ENCODE measurements at places on chromosomes 13 and 19.

- no peak for DNase-seq
Observed at GRCh38 chr13:114283576-114283975, 2.2 kb downstream of the UPF3A start.

GRCh38 chr19:1410136-1410786 lies 2.9 kb downstream of the DAZAP1 start:
- DNase-seq: no peak

DNA sequence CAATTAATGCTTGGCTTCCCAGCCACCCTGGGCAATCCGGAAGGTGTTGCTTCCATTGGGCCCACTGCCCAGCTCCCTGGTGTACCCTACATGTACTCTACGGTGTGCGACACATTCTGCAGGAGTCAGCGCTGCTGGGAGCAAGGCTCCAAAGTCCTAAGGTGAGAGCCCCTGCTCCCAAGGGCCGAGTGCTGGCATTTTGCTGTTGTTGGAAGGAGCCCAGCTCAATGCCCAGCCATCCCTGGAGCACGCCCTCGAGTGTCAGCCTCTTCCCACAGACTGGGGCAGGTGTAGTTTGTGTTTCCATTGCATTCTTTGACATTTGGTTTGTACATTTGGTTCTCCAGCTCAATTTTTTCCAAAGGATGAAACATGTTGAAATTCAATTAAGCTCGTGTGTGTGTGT lies 64.6 kb downstream of the GGACT start:
- no peak for DNase-seq

- no peak for DNase-seq
Observed at GRCh38 chr19:46907880-46908279, 47.1 kb downstream of the ARHGAP35 start.

DNA sequence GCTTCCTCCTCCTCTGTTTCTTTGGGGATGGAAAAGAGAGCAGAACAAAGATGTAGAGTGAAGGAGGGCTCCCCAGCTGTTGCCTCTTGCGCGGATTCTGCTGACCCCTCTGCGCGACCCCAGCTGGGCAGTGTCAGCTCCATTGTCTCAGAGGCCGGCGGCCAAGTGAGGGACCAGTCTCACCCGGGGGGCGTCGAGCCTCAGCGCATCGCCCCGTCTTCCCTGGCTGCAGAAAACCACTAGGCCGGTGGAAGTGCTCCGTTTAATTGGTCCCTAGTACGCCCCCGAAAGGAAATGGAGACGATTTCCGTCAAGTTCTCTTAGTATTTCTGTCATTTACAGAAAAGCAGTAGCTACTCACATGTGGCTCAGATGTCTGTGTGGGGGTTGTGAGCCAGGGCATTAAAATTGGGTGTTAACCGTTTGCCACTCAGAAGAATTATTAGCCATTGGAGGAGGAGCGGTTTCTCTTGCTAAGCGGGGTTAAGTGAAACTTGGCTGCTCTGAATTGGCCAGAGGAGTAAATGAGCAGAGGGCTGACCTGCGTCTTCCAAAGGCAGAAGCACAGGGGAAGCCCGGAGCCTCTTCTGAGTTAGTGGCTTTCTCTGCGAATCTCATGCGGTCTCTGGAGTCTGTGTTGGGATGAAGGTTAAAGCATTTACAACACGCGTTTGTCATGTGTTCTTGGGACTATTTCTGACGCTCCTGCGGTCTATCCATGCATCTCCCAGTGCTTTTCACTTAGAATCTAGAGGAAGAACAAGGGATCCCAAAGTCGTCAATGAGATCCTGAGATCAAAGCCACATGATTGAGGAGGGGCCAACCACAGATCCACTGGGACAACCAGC lies 132.8 kb upstream of the MYO16 start:
- DNase-seq: no peak

- DNase-seq: no peak
Observed at GRCh38 chr19:14425696-14426138, 6.6 kb upstream of the DDX39A start.

DNA sequence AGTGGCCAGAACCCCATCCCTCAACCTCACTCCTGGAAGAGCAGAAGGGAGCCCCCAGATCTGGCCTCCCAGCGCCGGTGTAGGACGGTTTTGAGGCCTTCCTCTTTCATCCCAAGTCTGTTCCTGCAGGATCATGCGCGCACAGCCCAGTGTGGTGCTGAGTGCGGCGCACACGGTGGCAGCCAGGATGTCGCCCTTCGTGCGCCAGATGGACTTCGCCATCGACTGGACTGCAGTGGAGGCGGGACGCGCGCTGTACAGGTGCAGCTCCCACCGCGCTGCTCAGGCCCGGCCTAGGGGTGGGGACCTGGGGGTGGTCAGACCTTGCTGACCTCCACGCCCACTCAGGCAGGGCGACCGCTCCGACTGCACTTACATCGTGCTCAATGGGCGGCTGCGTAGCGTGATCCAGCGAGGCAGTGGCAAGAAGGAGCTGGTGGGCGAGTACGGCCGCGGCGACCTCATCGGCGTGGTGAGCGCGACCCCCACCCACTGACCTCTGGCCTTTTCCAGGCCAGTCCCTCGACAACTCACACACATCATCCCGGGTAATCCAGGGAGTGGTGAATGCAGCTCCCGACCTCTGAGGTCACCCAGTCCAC lies 14.8 kb downstream of the PNPLA6 start:
- no peak for DNase-seq

DNA sequence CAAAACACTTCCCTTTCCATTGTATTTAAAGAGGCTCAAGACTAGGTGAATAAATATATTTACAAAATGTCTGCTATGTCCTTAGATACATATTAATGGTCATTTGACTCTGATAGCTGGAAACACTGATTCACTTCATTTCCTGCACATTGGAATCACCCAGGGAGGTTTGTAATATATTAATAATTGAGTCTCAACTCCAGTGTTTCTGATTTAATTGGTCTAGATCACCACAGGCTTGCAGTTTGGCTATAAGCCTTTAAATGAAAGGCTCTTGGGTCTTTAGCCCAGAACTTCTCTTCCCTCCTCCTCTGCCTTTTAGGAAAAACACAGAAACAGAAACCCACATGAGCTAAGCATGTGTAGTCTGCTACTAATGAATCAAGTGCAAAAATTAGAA lies 378.0 kb downstream of the TBC1D4 start:
- no peak for DNase-seq

GRCh38 chr19:13208672-13209483 lies 58.7 kb downstream of the IER2 start:
- DNase-seq: no peak

Data from stimulated activated CD4-positive, alpha-beta T cell treated with anti-CD3 and anti-CD28 coated beads, Interleukin-4, amount 100 ng/mL, for 48 hours (primary cell).